Stimulated activated CD8-positive, alpha-beta memory T cell treated with anti-CD3 and anti-CD28 coated beads, Interleukin-15, amount 100 ng/mL, for 1 hour (primary cell): ENCODE measurements at places on chromosomes 4 and X.

DNA sequence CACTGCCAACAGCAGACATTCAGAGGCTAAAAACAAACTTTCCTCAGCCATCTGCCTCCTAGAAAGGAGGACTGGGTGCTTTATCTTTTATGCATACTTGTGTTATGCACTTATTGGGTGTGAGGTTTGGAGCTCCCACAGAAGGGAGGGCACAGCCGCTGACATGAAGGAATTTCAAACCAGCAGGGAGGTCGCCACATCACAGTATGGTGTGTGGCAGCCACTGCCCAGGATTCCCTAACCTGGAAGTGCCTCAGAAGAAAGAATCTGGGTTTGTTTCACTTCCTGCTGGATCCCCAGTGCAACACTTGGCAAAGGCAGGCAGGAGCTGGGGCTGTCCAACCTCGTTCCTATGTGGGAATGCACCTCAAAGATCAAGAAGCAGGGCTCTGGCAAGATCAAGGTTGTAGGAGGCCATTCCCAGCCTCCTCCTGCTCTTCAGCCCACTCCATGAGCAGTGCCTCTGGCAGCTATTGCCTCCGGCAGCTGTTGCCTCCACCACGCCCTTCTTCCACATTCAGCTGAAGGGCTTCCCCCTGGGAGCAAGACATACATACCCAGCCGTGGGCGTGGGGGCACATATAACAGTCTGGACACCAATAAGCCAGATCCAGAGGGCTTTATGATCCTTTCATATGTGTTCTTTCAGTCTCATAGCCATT is 109.0 kb upstream of the MAMLD1 start:
- no peak for DNase-seq

- DNase-seq: no peak
Observed at GRCh38 chr4:61085534-61085933, 114.6 kb upstream of the ADGRL3 start.

GRCh38 chr4:41533680-41534079 is 4.3 kb upstream of the LIMCH1 start:
- no peak for DNase-seq

GRCh38 chr4:8709729-8710360 is 117.3 kb downstream of the CPZ start:
- DNase-seq: no peak

- no peak for DNase-seq
Observed at GRCh38 chr4:80115368-80116181, 42.5 kb upstream of the ANTXR2 start.

DNA sequence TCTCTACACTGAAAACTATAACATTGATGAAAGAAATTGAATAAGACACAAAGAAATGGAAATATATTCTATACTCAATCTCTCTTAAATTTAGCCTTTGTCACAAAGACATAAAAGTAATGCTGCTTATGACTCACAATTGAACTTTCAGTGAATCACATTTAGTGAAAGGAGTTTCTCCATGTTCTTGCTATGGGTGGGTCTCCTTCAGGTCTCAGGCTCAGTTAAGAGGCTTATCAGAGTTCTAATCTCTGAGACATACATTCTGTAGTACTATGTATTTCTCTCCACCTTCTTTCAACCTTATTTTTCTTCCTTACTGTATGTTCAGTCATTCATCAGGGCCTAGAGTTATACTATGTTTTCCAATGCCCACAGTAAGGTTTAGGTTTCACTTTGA is 220.9 kb downstream of the DTHD1 start:
- no peak for DNase-seq

DNA sequence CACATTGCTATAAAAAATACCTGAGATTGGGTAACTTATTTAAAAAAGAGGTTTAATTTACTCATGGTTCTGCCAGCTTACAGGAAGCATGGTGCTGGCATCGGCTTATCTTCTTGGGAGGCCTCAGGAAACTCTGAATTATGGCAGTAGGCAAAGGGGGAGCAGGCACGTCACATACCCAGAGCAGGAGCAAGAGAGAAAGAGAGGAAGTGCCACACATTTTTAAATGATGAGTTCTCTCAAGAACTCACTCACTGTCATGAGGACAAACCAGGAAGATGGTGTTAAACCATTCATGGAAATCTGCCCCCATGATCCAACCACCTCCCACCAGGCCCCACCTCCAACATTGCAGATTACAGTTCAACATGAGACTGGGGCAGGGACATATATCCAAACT is 10.0 kb upstream of the AFF1 start:
- DNase-seq: no peak

DNA sequence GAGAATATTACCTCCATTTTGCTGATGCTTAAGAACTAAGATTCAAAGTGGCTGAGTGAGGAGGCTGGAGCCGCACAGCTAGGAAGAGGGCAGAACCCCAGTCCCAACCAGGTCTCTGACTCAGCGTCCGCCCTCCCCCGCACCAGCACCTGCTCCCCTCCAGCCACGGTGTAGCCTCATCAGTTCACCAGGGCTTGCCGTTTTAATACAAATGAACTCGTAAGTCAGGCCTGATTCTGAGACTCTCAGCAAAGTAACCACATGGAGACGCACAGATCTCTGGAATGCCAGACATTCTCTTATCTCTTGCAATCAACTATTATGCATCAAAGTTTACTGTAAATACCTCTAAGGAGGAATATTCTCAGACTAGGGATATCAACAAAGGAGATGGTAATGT is 52.4 kb downstream of the ENPP6 start:
- no peak for DNase-seq

- no peak for DNase-seq
Observed at GRCh38 chr4:46249516-46249915, 125.7 kb upstream of the GABRG1 start.

DNA sequence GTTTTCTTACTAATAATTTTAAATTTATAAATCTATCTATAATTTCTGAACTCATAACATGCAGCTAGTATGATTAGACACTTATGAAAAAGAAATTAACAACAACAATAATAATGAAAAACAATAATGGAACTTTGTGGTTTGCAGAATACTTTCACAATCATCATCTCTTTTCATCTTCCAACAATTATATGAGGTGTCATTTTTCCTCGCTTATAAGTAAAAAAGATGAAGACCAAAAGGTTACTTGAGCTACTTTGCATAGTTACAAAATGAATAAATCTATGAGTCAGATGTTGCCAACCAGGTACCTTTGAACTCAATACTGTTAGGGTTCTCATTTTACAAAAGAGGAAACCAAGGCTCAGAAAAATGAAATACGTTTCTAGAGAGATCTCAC is 98.5 kb upstream of the ELOVL6 start:
- DNase-seq: no peak

DNA sequence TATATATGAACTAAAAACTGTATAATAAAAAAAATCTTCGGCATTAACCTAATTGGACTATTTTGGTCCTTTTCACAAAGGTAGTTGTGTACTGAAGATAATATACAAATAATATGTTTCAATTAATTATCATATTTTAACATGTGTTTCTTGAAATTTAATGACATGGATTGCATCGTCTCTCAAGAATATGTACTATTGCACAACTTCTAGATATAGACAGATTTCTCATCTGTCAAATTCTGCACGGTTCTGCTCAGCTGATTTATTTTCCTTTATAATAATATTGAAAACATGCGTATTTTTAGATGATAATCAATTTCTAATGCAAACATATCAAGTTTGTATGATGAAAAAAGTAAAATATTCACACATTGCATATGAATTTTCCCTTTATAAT is 498.7 kb upstream of the PABPC4L start:
- no peak for DNase-seq

DNA sequence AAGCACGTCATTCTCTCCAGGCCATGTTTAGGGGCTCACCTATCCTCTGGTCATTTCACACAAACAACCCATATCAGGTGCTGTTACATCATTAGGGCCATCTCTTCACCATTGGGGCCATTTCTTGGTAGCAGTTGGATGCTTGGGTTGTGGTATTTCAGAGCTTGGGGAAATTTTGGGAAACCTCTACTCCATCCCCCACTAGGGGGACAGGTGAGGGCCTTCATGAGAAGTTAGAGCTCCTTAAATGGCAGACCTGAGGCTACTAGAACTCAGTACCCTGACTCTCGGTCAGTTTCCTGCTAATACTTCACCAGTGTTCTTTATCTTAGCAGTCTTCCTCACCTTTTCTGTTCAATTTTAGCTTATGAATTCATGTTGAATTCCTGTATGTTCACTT is 50.2 kb downstream of the ZNF827 start:
- no peak for DNase-seq

GRCh38 chr4:33134366-33134765 is 2414.2 kb downstream of the PCDH7 start:
- DNase-seq: no peak

- DNase-seq: no peak
Observed at GRCh38 chr4:108849611-108850168, 86.8 kb upstream of the ETNPPL start.

DNA sequence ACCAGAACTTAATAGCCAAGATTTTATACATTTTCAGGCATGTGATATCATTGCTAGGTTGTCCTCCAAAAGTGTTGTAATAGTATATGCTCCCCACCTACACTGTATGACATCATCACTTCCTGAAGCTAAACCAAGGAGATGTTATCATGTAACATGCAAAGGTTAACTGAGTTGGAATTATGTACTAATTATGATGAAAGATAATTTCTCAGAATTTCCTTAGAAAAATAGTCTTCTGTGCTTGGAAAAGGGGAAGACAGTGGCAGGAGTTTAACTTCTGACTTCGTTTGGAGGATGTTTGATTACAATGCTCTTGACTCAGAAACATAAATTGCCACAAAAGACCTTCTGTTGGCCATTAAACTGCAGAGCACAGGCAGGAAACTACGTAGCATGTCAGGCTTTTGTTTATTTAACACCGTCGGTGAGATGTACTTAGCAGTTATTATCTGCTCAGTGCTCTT is 83.6 kb upstream of the GUCY1A1 start:
- DNase-seq: no peak
